Hepatocyte (in vitro differentiated cells): ENCODE measurements at places on chromosomes 7 and 10.

DNA sequence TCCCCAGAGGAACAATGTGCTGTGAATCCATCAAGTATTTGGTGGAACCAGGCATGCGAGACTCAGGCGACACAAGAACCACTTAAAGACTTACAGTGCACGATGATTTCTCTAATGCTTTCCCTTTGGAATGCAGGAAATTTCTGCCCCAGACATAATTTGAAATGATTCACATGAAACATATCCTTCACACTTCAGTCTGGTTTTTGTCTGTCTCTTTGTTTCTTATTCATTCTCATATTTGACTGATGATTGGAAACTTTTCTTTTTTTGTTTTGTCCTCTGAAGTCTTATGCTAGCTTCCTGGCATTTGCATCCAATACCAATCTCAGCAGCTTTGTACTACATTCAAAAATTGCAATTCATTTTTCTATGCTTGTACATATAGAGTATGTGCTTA, 502.8 kb downstream of the PHTF2 start:
- DNase-seq: no peak

- no peak for DNase-seq
Measured at GRCh38 chr10:64486149-64486548, 964.9 kb downstream of the REEP3 start.

DNA sequence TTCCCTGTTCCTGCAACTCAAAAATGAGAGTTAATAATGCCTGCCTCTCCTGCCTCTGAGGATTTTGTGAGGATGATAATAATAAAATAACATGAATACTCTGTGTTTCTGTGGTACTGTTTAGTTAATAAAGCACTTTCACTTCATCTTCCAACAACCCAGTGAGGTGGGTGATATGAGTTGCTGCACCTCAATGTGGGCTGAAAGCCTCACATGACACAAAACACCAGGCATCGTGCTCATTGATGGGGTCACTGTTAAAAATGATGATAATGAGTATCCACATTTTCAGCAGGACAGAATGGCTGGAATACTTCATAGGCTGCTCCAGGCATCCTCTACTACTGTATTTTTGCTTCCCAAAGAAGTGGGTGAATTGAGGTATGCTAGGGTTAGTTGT, 222.8 kb upstream of the NRP1 start:
- no peak for DNase-seq

DNA sequence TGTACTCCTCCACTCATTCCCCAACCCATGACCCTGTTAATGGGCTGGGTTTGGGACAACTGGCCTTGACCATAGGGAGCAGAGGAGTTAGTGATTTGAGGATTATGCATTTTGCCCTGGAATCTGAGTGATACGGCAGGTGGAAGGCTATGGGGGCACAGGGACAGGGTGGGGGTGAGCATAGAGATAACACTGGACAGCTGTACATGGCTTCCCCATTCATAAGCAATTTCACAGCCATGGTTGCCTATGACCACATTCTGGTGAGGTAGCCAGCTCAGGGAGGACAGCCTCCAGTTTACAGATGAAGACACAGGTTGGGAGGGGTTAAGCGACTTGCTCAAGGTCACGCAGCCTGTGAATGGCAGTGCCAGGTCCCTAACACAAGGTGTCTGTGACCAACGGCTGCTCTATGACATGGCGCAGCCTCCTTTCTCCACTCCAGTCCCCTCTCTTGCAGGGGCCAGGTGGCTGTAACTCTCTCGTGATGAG, 319.5 kb downstream of the PLXNA4 start:
- no peak for DNase-seq

GRCh38 chr10:9253121-9253520, 1198.6 kb downstream of the GATA3 start:
- DNase-seq: peak; percentile 21

GRCh38 chr10:47033081-47033480, 121.9 kb downstream of the PTPN20 start:
- no peak for DNase-seq

DNA sequence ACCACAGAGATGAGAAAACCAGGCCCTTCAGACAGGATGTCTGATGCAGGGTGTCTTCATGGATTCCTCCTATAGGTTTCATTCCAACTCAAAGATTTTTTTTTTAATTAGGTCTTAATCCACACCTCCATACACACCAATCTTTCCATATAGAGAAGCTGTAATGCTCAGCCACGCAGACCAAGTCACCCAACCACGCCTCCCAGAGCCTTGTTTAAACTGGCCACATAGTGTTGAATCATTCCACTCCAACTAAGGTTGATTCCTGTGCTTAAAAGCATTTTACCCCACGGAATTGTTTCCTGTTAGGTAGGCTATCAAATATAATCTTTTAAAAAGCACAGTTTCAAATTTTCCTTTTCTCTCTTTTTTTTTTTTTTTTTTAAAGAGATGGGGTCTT, 153.6 kb downstream of the TYW1B start:
- no peak for DNase-seq

DNA sequence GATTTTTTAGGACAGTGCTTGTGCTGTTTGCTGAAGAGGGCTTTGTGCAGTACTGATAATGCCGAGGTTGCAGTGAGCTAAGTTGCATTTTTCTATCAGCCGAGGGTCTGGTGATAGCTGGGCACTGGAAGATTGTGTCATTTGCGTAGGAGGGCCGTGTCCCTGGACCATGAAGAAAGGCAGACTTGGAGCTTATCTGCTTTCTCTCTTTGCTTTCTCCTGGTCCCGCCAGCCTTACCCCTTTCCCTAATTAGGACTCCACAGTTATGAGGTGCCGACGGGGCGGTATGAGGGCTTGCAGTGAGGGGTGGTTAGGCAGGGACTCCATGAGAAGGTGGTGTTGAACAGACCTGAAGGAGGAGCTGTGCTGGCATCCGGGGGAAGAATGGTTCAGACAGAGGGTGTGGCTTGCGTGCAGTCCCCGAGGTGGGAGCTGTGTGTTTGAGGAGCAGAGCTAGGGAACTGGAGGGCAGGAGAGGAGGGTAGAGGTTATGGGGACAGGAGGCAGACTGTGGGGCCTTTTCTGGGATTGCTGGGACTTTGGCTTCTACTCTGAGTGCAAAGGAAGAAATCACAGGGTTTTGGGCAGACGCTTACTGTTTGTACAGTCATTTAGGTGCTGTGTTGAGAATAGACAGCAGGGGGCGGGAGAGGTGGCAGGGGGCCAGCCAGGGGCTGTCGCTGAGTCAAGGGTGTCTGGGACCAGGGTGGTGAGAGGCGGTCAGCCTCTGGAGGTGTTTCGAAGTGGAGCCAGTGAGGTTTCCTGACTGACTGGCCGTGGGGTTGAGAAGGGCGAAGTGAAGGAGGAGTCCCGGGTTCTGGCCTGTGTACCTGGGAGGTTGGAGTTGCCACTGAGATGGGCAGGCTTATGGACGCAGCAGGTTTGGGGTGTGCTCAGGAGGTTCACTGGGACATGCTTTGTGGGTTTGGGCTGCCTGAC, 43.4 kb downstream of the PRF1 start:
- peak; percentile 75 for DNase-seq

- no peak for DNase-seq
Measured at GRCh38 chr7:130890176-130891020, 156.4 kb upstream of the KLF14 start.

DNA sequence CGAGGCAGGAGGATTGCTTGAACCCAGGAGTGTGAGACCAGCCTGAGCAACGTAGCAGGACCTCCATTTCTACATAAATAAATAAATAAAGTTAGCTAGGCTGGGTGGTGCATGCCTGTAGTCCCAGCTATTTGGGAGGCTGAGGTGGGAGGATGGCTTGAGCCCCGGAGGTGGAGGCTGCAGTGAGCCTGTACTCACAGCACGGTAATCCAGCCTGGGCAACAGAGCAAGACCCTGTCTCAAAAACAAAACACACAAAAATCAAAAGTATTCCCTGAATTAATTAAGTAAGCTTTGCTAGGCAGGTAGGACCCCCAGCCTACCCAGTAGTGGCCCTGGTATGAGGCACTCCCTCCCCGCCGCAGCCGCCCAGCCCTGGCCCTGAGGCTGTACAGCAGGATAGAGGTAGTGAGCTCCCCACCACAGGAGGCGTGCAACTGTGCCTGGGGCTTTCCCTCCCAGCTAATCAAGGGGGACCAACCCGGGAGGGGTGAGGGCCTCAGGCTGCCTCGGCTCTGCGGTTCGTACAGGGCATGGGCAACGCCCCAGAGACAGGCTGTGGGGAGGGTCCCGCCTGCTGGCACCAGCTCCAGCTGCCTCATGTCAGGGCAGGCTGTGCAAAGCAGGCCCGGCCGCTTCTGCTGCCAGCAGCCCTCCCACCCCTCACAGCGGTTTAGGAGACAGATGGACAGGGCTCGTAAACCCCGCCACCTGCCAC, 1.0 kb upstream of the CYP2W1 start:
- DNase-seq: no peak

DNA sequence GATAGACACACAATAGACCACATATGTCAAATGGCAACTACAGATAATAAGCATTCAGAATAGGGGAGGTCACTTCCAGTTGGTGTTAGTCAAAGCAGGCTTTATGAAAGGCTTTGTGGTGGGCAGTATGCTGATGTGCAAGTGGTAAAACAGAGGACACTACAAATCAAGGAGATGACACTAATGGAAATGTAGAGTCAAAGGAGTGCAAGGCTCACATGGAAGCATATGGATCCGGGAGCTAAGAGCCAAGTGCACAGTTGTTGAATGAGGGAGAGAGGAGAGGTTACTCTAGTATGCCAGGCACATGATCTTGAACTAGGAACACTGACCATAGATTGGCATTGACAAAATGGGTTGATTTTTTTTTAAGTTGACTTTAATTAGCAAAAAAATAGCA, 62.7 kb downstream of the GRM3 start:
- no peak for DNase-seq

- DNase-seq: no peak
Measured at GRCh38 chr7:157384301-157384700, 47.5 kb downstream of the DNAJB6 start.

DNA sequence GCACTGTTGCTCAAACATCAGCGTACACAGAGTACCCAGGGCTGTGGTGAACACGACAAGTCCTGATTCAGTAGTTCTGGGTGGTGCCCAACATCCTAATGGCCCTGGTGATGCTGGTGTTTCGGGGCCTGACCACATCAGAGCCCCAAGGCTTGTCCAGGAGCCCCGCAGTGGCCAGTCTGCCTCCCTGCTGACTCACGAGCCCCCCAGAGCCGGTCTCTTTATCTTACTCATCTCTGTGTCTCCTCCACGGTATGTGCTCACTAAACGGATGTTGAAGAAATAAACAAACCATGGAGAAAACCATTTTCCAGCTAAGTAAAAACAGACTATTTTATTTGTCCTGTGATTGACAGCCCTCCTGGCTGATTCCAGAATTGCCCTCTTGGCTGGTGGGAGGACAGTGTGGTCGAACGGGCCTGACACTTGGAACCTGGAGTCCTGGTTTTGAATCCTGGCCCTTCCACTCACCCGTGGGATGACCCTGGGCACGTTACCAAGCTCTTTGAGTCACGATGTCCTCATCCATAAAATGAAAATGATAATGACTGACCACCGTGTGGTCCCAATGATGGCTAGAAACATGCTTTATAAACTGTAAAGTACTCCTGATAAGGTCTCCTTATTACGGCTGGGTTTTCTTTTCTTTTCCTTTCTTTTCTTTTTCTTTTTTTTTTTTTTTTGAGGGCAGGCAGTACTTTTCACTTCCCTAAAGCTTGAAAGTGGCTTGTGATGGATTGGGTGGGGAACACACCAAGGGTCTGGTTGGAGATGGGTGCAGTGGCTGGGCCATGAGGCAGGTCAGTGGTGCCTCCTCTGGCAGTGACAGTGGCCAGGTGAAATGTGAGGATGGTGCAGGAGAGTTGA, 5.7 kb downstream of the HIP1 start:
- peak; percentile 32 for DNase-seq

- DNase-seq: no peak
Measured at GRCh38 chr7:86504229-86504628, 139.5 kb upstream of the GRM3 start.

DNA sequence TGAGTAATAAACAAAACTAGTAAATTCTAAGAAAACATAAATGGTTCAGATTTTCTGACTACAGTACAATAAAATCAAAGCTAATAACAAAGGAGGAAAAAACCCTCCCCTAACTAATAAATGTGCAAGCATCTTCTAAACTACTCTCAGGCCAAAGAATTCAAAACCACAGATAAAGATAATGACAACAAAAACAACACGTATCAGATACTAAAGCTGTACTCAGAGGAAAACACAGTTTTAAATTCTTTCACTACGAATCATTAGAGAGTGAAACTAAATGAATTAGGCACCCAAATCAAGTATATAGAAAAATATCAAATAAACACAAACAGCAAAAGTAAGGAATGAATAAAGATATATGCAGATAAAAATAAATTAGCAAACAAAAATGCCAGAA, 200.9 kb downstream of the TEX36 start:
- DNase-seq: no peak

- DNase-seq: peak; percentile 70
Measured at GRCh38 chr10:110530131-110530831, 32.6 kb downstream of the DUSP5 start.
